ENCODE measurements at places on chromosomes 3 and 15. TPM values are rescaled to one million over a fixed set of nuclear protein-coding genes. Genes with fewer than 3 reads are reported as not detected.
A peak's percentile ranks its signal among the peaks of the same experiment; 100 is the strongest.

The ACOX2 gene
- total RNA-seq, result 50.3 TPM

The IGSF11 gene
- total RNA-seq, result 14.9 TPM

The NCEH1 gene
- 40.3 TPM for total RNA-seq

The TGM4 gene
- 0.28 TPM for total RNA-seq

DNA sequence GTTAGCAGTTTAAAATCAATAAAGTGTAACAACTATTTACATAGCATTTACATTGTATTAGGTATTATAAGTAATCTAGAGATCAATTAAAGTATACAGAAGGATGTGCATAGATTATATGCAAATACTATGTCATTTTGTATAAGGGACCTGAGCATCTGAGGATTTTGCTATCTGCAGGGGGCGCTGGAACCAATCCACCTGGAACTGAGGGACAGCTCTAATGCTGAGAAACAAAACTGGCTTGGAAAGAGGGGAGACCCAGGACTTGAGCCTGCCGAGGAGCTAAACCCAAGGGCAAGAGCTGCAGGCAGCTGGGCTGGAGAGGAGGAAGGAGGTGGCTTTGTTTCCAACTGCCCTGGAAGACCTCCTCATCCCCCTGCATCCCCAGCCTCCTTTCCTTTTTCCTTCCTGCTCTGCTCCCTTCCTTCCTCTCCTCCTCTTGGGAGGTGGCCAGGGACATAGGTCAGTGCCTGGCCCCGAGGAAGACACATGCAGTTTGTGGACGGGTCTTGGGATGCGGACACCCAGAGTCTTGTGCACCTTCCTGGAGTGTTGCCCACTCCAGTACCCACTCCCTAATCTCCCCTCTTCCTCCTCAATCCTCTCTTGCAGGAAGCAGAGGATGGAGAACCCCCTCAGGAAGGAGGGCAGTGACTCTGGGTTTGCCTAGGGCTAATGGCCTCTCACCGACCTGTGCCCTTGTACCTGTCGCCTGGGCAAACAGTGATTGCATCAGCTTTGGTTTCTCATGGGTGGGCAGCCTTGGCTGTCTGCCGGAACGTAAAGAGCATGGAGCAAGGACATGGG is 825 bp upstream of the RTP3 start:
- no peaks in the 10 kb centered on the region for H3K27me3 ChIP-seq
- H3K4me3 ChIP-seq, result no peak overlapping the region
- H3K36me3 ChIP-seq, result no peaks in the 10 kb centered on the region
- H3K4me1 ChIP-seq, result no peaks in the 10 kb centered on the region
- peak; percentile 28 for DNase-seq

- no peak overlapping the region for H3K27ac ChIP-seq
- no peak overlapping the region for H3K4me3 ChIP-seq
- H3K4me1 ChIP-seq, result no peaks in the 10 kb centered on the region
- H3K36me3 ChIP-seq, result no peaks in the 10 kb centered on the region
- H3K27me3 ChIP-seq, result no peaks in the 10 kb centered on the region
Measured at GRCh38 chr3:187567661-187568121, 102.5 kb downstream of the SST start.

DNA sequence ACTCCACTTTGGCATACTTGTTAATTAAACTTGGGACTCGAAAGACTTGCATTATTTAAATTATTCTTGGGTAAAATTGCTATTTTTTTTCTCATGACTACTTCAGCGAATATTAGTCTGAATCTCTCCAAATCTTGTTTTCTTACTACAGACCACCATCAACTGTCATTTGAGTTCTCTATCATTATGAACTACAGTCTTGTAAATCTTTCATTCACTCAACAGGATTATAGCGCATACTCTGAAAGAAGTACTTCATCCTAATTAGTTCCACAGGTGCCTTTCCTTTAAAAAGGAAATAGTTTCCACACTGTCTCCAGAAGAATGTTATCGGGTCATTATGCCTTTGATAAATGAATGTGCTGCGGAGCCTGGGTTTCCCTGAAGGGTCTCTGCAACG is 149.5 kb downstream of the NLGN1 start:
- no peak for DNase-seq
- H3K27me3 ChIP-seq, result no peaks in the 10 kb centered on the region
- H3K36me3 ChIP-seq, result no peaks in the 10 kb centered on the region
- H3K4me1 ChIP-seq, result no peaks in the 10 kb centered on the region

DNA sequence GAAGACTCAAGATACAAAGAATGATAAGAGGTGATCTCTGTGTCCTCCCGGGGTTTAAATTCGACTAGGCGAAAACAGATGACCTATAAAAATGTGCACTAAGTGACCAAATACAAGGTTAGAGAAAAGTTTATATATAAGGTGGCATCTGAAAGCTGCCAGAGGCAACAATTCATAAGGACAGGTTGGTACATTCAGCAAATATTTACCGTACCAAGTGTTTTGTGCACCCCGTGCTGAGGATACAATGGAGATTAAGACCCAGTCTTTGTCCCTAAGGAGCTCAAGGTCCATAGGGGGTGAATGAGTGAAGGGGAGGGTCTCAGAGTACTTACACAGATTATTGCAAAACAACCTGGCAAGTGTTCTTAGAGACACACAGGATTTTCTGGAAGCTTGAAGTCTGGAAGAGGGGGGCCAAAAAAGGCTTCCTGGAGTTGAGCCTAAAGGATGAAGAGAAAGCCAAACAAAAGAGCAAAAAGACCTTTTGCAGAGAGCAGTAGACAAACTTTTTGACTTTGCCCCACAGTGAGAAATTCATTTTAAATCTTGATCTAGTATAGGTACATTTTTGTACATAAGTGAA is 71.4 kb upstream of the LRIG1 start:
- no peak overlapping the region for H3K27ac ChIP-seq
- no peaks in the 10 kb centered on the region for H3K4me1 ChIP-seq
- H3K27me3 ChIP-seq, result no peaks in the 10 kb centered on the region
- no peak for DNase-seq
- no peaks in the 10 kb centered on the region for H3K36me3 ChIP-seq

- H3K36me3 ChIP-seq, result no peaks in the 10 kb centered on the region
- no peaks in the 10 kb centered on the region for H3K27me3 ChIP-seq
- H3K4me3 ChIP-seq, result no peak overlapping the region
- H3K4me1 ChIP-seq, result peaks cover 37% of the 10 kb centered on the region
Measured at GRCh38 chr3:42020684-42021307, 58.9 kb upstream of the ULK4 start.

DNA sequence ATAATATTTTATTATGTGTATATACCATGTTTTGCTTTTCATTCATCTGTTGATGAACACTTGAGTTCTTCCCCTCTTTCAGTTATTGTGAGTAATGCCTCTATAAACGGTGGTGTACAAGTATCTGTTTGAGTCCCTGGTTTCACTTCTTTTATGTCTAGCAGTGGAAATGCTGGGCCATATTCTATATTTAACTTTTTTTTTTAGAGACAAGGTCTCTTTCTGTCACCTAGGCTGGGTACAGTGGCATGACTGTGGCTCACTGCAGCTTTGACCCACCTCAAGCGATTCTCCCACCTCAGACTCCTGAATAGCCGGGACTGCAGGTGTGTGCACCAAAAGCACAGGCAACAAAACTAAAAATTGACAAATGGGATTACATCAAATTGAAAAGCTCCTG is 19.9 kb downstream of the GOLM2 start:
- H3K36me3 ChIP-seq, result no peaks in the 10 kb centered on the region
- H3K4me3 ChIP-seq, result no peak overlapping the region
- no peak for DNase-seq
- no peaks in the 10 kb centered on the region for H3K27me3 ChIP-seq
- no peak overlapping the region for H3K27ac ChIP-seq

DNA sequence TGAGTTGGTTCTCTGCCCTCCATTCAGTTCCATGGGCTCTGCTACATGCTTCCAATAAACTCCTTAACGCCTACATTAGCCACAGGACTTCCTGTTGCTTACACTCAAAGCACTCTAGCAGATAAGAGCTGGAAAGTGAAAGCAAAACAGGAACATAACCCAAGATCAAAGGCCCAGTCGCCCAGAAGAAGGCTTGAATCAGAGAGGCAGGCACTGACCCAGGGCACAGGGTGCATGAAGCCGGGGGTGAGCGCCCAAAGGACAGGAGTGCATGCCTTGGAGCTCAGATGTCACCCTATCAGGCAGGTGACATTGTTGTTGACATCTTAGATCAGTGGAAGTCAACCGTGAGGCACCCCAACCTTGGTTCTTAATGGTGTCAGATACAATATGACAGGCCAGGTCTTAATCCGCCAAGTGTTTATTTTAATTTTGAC is 235.1 kb downstream of the UACA start:
- no peak overlapping the region for H3K27ac ChIP-seq
- H3K4me1 ChIP-seq, result peaks cover 4% of the 10 kb centered on the region
- peak; percentile 22 for DNase-seq
- H3K4me3 ChIP-seq, result no peak overlapping the region

The ZWILCH gene
- total RNA-seq, result 5.3 TPM

The CYP8B1 gene
- not detected for total RNA-seq

GRCh38 chr3:19931180-19931692 is 2.8 kb downstream of the EFHB start:
- no peaks in the 10 kb centered on the region for H3K4me1 ChIP-seq
- no peak overlapping the region for H3K27ac ChIP-seq
- DNase-seq, result no peak
- no peak overlapping the region for H3K4me3 ChIP-seq
- no peaks in the 10 kb centered on the region for H3K36me3 ChIP-seq

GRCh38 chr15:73573037-73573436 is 60.2 kb downstream of the NPTN start:
- no peaks in the 10 kb centered on the region for H3K36me3 ChIP-seq
- H3K4me1 ChIP-seq, result peaks cover 5% of the 10 kb centered on the region
- no peaks in the 10 kb centered on the region for H3K27me3 ChIP-seq
- H3K27ac ChIP-seq, result peak overlapping the region; percentile 60
- H3K4me3 ChIP-seq, result no peak overlapping the region
- no peak for DNase-seq

GRCh38 chr3:73699327-73699726 is 74.6 kb upstream of the PDZRN3 start:
- no peaks in the 10 kb centered on the region for H3K27me3 ChIP-seq
- no peak overlapping the region for H3K4me3 ChIP-seq
- H3K27ac ChIP-seq, result no peak overlapping the region
- H3K36me3 ChIP-seq, result no peaks in the 10 kb centered on the region
- DNase-seq, result no peak
- H3K4me1 ChIP-seq, result no peaks in the 10 kb centered on the region

- H3K4me1 ChIP-seq, result no peaks in the 10 kb centered on the region
- no peaks in the 10 kb centered on the region for H3K36me3 ChIP-seq
- peak; percentile 84 for DNase-seq
Measured at GRCh38 chr3:30768703-30769550, 125.5 kb downstream of the GADL1 start.

DNA sequence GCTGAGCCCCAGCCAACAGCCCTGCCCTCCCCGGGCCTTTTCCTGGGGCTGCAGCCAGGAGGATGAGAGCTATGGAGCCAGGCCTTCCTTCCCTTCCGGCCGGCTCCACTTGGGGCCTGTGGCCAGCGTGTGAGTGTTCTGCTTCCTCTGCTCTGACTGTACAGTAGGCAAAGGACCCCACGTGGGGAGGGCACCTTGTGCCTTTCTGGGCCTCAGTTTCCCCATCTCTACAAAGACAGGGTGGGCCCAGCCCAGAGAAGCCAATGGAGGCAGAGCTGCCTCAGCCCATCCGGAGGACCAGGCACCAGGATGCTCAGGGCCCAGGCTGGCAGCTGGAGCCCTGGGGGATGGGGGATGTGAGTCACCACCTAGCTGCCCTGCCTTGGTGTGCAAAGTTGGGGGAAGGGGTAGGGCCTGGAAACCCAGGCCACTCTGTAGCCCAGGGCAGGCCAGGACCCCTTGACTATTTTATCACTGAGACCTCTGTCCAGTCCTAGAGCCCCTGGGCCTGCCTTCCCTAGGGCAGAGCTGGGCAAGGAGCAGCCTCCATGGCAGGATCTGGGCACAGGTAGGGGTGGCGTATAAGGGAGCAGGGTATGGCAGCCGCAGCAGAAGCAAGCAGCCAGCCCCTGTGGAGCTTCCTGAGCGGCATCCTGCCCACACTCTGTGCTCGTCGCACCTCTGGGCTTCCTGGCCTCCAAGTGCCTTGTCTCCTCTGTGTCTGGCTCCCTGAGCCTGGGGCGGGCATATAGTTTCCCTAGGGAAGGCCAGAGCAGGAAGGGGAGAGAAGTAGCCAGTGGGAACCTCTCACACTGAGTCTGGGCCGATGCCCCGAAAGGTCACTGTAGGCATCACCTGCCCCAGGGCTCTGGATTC is 1.8 kb downstream of the PSTPIP1 start:
- H3K4me3 ChIP-seq, result peak overlapping the region; percentile 29
- no peaks in the 10 kb centered on the region for H3K27me3 ChIP-seq
- DNase-seq, result no peak
- H3K4me1 ChIP-seq, result peaks cover 3% of the 10 kb centered on the region
- H3K36me3 ChIP-seq, result no peaks in the 10 kb centered on the region

DNA sequence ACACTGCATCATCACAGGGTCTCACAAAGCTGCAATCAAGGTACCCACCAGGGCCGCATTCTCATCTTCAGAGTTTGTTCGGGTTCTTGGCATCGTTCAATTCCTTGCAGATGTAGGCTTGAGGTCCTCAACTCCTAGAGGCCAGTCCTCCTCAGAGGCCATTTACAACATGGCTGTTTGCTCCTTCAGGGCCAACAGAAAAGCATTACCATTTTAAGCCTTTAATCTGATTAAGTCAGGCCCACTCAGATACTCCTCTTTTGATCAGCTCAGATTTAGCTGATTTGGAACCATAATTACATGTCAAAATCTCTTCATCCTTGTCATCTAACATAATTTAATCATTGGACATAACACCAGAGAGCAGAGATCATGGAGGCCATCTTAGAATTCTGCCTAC is 55.4 kb downstream of the BFSP2 start:
- no peak overlapping the region for H3K4me3 ChIP-seq
- H3K4me1 ChIP-seq, result no peaks in the 10 kb centered on the region
- H3K27ac ChIP-seq, result no peak overlapping the region
- DNase-seq, result no peak
- no peaks in the 10 kb centered on the region for H3K27me3 ChIP-seq

DNA sequence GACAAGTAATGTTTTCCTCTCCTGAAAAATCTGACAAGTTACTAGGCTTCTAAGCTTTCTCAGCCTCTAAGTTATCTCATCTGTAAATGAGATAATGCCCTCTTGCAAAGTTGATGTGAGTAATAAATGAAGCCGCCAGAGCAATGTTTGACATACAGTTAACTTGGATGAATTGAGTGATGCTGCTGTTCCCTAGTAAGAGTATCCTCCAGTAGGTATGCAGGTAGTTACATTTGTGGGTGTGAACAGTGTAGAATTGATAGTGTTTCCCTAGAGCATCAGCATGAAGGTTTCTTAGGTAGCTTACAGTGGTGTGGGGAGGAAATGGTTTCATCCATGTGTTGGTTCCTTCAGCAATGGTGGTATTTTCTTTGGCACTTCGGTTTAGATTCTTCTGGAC is 3.4 kb downstream of the ATP2C1 start:
- H3K4me3 ChIP-seq, result no peak overlapping the region
- H3K27ac ChIP-seq, result no peak overlapping the region
- peaks cover 21% of the 10 kb centered on the region for H3K4me1 ChIP-seq

DNA sequence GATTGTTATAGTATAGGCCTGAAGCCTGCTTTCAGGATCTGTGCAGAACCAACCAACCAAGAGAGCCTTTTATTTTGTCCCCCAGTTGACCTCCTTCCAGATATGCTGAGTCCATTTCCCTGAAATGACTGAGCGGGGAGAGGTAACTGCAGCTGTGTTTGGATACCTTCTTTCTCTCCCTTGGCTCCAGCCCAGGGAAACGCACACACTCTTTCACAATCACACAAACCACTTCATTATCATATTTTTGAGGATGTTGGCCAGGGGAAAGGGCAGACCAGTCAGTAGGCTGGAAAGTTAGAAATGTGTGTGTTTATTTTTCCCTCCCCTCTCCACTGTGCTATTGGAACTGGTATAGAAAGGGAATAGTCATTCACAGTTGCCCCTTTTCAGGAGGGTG is 417.7 kb upstream of the TBL1XR1 start:
- H3K27me3 ChIP-seq, result no peaks in the 10 kb centered on the region
- no peak overlapping the region for H3K4me3 ChIP-seq
- DNase-seq, result peak; percentile 91
- no peaks in the 10 kb centered on the region for H3K36me3 ChIP-seq
- H3K4me1 ChIP-seq, result peaks cover 14% of the 10 kb centered on the region

- no peaks in the 10 kb centered on the region for H3K36me3 ChIP-seq
- H3K27me3 ChIP-seq, result no peaks in the 10 kb centered on the region
Measured at GRCh38 chr3:99960123-99960878, 142.6 kb downstream of the CMSS1 start.
